ENCODE measurements at places on chromosomes 2 and 18.

- peak; percentile 25 for DNase-seq
These were observed 84.1 kb downstream of the ALPK2 start for GRCh38 chr18:58544616-58545337.

GRCh38 chr2:203498161-203498560, 36.9 kb downstream of the RAPH1 start:
- peak; percentile 55 for DNase-seq

GRCh38 chr18:27861539-27861938, 315.4 kb downstream of the CDH2 start:
- DNase-seq = peak; percentile 43

GRCh38 chr18:45738660-45739059, 14.7 kb downstream of the SLC14A1 start:
- DNase-seq = no peak

GRCh38 chr2:217102956-217103355, 243.1 kb upstream of the TNP1 start:
- no peak for DNase-seq

- peak; percentile 59 for DNase-seq
These were observed 514 bp downstream of the BCL2L11 start for GRCh38 chr2:111121028-111121827.

- no peak for DNase-seq
These were observed 4.5 kb downstream of the CLASP1 start for GRCh38 chr2:121644715-121645114.

DNA sequence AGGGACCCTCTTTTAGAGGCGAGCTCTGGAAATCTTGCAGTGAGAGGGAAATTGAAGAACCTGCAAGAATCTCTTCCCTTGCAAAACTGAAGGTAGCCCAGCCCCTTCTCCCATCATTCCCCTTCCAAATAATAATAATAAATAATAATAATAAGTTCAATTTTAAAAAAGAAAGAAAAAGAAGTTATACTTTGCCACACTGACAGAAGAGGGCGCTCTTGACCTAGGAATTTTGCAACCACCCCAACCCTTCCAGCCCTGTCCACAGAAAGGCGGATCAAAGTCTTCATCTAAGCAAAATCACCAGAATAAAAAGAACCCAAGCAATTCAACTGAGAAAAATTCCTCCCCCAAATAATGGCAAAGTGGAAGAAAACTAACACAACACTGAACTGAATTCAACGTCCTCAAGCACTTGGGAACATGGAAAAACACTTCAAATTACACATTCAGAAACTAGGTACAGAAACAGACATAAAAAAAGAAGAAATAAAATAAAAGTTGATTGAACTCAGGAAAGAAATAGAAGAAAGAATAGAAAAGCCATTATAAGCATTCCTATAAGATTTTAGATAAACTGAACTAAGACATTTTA, 98.9 kb upstream of the GLS start:
- peak; percentile 61 for DNase-seq

DNA sequence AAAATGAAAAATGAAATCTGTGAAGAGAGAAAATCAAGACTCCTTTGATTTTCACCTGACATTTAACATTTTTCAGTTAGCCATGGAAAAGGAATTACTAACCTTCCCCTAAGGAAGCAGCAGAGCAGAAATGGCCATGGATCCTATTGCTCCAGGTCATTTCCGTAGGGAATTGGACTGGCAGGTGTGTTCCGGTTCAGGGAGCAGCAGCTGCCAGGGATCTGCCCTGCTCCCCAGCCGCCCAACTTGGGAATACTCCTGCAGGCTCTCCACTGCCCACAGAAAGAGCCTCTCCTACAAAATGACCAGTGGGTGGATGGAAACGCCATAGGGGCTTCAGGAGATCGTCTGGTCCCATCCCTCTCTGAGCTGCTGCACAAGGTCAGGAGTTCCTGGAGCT, 86.0 kb upstream of the MAPK4 start:
- DNase-seq = no peak

DNA sequence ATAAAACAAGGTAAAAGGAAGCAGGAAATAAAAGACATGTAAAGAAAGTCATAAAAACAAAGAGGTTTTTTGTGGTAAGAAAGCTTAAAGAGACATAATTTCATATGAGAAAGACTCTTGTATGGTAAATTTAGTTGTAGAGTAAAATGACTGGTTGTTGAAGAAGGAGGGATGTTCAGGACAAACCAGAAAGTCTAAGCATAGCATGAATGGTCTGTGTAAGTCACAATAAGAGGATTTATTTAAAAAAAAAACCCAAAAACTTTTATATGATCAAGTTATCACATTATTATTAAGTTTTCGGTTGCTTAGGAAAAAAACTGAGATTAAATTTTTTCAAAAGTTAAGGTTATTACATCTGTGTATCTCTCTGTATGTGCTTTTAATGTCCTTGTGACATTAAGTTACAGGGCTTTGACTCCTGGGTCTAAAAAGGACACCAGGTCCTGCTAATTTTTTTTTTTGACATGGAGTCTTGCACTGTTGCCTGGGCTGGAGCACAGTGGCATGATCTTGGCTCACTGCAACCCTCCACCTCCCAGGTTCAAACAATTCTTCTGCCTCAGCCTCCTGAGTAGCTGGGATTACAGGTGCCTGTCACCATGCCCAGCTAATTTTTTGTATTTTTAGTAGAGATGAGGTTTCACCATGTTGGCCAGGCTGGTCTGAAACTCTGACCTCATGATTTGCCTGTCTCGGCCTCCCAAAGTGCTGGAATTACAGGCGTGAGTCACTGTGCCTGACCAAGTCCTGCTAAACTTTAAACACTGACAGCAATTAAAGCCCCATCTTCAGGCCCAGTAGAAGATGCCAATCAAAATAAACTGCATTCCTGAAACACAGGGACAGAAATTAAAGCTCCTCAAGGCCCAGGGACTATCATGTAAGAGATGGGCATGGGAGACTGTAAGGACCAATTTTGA, 14.2 kb upstream of the OXER1 start:
- DNase-seq = no peak
